ENCODE measurements at places on chromosomes 7 and 10.

GRCh38 chr10:47414227-47414592 is 30.1 kb upstream of the ZNF488 start:
- no peak for DNase-seq

DNA sequence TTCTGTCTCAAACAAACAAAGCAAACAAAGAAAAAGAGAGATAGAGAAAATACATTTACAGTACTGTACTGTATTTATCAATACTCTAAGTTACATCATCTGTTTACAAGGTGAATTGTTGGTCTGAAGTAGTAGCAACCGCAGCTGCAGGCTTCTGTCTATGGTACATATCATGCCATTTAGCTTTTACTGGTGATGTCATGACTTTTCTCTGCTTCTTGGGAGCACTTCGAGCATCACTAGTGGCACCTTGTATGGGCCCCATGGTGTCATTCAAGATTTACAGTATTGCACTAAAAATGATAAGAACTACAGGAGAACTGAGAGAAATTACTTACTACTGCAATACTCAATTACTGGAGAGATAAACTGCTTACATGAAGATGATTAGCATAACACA is 826.9 kb downstream of the CNTNAP2 start:
- no peak for DNase-seq

DNA sequence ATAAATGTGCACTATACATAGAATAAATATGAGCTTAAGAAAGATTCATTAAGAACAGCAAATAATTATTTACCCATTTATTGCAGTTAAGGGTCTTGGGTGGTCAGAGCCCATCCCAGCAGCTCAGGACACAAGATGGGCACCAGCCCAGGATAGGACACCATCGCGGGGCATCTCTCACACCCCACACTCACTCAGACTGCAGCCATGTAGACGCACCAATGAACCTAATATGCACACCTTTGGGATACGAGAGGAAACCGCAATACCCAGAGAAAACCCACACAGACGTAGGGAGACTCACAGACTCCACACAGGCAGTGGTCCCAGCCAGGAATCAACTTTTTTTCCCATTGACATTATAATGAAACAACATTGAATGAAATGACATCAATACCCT is 36.0 kb downstream of the CARD11 start:
- DNase-seq = no peak

DNA sequence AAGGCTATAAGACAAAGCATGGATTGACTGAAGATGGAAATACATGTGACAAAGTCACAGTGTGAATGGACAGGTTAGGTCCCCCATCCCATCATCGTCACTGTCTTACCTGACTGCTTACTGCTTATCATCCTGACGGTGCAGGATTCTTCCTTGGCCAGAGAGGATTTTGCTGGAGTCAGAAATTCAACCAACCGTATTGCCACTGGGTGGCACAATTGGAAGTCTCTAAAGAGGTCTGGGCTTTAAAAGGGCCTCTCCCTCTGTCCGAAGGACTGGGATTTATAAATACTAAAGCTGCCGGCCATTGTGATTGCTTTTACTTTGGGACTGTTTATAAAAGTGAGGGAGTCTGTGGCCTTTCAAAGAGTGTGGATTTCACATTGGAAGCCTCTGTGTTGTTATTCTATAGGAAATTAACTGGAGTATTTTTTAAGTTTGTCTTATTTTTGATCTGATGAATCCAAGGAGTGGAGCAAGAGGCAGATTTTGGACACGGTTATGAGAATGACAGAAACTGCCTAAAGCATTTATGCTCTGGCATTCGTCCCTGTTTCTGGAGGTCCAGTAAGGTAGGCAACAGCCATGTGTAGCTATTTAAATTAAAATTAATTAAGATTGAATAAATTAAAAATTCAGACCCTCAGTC is 113.3 kb upstream of the CREB5 start:
- DNase-seq = no peak

DNA sequence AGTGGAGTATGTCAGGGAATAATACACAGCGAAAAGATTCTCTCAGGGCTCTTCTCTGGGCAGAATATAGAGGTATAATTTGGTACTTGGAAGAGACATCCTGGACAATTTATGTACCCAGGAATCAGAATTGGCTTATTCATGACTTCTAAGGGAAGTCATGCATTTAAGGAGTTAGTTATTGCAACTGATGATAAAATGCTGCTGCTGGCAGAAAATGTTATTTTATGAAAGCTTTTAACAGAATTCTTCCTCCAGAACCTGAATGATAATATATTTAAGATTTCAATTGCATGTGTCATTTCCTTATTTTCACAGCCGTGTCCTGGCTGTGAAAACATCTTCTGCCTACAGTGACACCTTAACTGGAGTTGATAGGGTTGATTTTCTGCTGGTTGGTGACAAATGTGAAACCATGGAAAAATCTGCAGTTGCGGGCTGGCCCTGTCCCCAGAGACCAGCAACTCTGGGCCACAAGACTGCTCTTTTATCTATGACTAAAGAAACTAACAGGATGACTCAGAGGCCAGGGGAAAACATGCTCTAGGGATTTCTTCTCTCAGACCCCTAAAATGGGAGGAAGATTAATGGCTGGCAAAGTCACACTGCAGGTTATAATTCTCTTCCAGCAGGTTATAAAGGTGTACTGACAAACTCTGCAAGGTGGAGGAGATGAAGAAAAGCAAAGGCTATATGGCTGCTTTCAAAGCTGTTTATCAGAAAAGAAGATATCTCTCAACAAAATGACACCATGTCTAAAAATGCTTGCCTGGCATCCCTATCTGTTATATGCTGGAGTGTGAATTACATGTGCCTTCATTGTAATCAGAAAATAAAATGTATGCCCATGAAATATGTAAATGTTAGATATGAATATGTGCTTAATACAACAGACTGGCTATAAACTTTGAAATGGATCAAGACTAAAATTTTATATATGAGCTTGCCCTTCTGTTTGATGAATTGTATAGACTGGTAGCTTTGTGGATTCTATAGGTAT is 12.1 kb upstream of the TRUB1 start:
- no peak for DNase-seq
